ENCODE measurements at places on chromosomes 1 and 21. TPM values are rescaled to one million over a fixed set of nuclear protein-coding genes. Genes with fewer than 3 reads are reported as not detected.

Gene CSRP1
- total RNA-seq: 119 TPM

DNA sequence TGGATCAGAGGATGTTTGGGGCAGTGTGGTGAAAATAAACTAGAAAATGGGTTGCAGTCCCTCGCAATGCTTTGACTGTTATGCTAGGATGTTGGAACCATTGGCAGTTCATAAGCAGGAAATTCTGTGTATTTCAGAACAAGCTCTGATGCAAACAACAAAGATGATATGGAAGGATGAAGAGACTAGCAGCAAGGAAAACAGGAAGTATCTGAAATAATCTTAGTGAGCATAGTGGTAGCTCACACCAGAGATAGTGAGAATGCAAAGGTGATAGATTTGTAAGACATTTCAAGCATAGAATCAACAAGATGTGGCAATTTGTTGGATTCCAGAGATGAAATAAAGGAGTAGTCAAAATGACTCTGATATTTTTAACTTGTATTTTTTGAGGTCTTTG is 11.1 kb upstream of the RCC1 start:
- no peak for DNase-seq

DNA sequence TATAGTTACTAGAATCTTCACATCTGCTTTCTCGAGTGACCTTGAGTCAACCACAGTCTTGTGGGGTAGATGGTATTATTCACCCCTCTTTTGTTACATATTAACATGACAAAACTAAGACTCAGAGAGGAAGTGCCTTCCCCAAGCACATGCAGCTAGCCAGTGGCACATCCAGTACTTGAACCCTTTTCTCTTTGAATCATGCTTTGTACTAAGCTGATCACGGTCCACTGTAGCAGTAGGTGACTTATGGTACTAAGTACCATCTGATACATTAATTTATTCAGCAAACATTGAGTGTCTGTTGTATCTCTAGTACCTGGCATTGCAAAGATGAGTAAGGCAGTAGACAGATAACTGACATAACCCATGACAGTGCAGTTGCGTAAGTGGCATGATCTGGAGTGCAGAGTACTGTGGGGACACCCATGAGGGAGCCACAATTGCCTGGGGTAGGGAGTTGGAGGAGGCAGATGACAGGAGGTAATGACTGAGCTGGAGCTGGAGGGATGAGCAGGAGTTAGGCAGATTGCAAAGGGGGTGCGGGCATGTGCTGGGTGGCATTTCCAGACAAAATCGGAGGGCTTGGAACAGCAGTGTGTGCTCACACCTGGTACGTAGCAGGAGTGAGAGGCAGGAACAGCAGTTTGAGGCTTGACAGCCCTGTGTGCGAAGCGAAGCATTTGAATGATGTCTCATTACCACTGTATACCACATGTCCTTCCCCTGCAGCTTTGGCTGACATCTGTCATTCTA is 29.8 kb downstream of the UCK2 start:
- no peak for DNase-seq

Gene RBP7
- 0.77 TPM for total RNA-seq

- DNase-seq: no peak
These were observed 209.4 kb downstream of the PTPRC start for GRCh38 chr1:198848206-198848605.

GRCh38 chr1:165129568-165130164 is 226.8 kb downstream of the LMX1A start:
- DNase-seq: peak; percentile 45

DNA sequence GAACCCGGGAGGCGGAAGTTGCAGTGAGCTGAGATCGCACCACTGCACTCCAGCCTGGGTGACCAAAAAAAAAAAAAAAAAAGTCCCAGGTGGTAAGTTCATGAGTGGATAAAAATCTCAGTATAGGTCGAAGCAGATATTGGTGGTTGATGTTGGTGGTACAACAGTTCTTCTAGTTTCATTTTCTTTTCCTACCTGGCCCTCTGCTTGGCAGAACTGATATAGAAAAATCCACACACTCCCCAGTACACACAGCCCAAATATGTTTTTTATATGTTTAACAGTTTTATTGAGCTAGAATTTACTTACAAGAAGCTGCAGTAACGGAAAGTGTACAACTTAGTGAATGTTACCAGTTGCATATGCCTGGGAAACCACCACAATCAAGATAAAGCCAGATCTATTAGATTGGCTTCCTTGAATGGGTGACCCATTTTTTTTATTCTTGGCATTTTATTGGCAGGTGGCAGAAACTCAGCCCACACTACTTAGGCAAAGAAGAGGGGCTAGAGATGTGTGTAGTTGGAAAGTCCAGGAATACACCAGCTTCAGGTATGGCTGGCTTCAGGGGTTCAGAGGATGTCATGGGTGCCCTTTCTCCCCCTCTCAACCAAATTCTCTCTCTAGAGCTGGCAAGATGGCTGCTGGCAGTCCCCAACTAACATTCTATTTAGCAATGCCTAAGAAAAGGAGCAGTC is 118.3 kb upstream of the SLC25A33 start:
- DNase-seq: no peak

Gene LIPI
- not detected for total RNA-seq
